ENCODE measurements at places on chromosomes 7 and 10.

DNA sequence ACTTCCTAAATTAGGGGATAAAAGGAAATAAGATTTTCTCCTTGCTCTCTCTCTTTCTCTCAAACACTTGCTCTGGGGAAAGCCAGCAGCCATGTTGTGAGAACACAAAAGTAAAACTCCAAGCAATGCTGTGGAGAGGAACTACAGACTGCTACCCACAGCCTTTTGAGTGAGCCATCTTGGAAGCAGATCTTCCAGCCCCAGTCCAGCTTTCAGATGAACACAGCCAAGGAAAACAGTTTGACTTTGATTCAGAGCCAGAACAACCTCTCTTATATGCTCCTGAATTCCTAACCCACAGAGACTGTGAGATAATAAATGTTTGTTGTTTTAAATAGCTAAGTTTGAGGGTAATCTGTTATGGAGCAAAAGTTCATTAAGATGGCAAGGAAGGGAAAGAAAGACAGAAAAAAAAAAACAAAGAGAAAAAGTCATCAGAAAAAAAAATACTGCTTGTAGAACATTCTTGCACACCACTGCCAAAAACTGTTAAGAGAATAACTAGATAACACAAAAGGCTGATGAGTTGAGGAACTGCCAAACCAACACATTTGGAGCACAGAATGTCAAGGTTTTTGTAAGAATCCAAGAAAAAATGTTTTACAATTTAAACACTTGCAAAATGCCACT, 20.9 kb upstream of the PRKAR2B start:
- DNase-seq = no peak

- no peak for DNase-seq
These were observed 140.2 kb downstream of the AUTS2 start for GRCh38 chr7:69738396-69738951.

DNA sequence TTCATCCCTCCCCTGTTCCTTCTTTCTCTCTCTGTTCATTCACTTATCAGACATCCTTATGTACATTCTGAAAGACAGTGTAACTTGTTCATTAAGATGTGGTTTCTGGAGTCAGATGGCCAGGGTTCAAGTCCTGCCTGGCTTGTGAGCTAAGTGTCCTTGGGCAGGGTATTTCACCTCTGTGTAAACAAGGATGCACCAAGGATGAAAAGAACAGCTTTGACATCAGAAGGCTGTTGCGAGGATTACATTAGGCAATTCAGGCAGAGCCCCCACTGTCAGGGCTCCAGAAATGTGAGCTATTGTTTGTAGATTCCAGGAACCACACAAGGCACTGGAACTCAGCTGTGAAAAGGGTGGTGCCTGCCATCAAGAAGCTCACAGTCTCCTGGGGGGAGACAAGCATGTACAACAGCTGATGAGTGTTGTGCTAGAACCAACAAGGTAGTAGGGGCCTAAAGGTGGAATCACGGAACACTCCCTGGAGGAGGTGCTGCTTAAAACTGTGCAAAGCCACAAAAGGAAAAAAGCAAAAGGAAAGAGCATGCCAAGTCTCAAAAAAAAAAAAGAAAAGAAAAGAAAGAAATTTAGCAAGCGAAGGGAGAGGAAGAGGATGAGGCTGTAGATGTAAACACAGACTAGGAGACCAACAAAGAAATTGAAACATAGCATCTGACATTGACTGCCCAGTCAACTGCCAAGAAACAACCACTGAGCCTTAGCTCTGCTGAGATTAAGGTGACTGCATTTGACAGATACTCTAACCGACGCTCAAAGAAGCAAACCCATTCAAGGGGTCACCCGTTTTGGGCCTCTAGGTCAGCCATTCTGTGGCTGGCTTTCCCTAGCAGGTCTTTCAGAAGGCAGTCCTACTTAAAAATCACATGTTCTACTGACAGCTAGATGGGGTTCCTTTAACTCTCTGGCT, 12.5 kb downstream of the PDLIM1 start:
- DNase-seq = no peak

DNA sequence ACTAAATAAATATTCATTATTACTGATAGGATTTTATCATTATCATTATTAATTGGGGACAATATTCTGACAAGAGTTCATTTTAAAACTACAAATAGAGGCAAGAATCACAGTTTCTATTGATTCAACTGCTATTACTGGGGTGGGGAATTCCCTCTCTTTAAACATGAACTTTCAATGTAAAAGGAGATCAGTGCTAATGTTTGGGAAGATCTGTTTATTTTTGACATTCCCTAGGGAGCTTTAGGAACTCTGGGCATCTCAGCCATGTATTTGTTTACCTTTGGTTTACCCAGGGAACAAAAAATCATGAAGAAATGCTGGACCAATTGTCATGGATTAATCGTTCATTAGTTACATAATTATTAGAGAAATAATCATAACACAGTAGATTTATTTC, 443.2 kb upstream of the AKR1E2 start:
- no peak for DNase-seq

DNA sequence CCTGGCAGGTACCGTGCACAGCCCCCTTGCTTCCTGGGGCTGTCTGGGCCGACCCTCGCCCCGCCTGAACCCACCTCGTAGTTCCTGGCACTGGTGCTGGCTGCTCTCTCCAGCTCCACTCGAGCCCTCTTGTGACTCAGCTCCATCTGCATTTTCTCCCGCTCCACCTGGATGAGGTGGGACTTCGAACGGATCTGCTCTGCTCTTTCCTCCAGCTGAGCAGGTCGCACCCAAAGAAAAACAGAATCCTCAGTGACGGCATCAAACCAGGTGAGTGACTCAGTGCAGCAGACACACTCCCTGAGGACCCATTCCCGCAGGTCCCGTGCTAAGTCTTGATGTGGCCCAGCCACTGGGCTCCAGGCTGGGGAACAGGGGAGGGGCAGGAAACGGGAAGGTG, 7.4 kb downstream of the MAD1L1 start:
- no peak for DNase-seq

- no peak for DNase-seq
These were observed 85.2 kb downstream of the SORBS1 start for GRCh38 chr10:95475827-95476468.

All from heart right ventricle (tissue), 16 donors.